ENCODE measurements at places on chromosomes 5 and 9.

- DNase-seq: peak; percentile 90
Measured at GRCh38 chr9:34986540-34987047, 3.0 kb upstream of the DNAJB5 start.

- DNase-seq: no peak
Measured at GRCh38 chr5:173314166-173314952, 13.9 kb downstream of the STC2 start.

GRCh38 chr5:68543212-68543611, 327.7 kb downstream of the PIK3R1 start:
- DNase-seq: peak; percentile 21

GRCh38 chr5:108884736-108885135, 137.0 kb downstream of the FER start:
- no peak for DNase-seq

GRCh38 chr5:140631831-140632365, 1.1 kb downstream of the CD14 start:
- no peak for DNase-seq

GRCh38 chr9:100354121-100354800, 1.5 kb upstream of the TEX10 start:
- no peak for DNase-seq

- no peak for DNase-seq
Measured at GRCh38 chr5:108830705-108831276, 83.1 kb downstream of the FER start.

DNA sequence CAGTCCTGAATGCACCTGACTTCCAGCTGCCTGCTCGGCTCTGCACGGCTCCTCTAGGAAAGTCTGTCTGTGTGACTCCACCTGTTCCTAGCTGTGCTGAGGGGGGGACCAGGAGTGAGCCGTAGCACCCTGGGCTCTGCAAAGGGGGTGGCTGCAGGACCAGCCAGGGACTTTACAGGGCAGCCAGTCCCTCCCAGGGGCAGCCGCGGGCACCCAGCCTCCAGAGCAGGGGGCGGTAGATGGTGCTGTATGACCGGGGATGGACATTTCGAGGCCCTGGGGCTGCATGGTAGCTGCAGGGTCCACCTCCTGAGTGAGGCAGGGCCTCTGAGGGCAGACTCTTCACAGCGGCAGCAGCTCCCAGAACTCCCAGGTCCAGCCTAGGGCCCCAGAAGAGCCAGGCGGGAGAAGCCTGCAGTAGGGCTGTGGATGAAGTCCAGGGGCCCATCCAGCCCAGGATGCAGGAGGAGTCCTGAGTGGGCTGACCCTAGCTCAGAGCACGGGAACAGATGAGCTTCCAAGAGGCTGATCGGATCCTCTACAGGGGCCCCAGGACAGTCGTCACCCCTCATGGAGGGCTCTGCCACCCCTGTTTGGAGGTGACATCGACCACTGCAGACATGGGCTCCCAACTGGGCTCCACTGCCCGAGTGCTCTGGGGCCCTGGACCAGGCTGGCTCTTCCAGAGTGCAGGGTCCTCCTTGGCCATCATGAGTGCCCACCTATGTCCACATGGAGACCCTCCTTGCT, 105.4 kb downstream of the ZNF354C start:
- no peak for DNase-seq

- DNase-seq: peak; percentile 62
Measured at GRCh38 chr9:123353984-123354591, 1.9 kb upstream of the CRB2 start.

DNA sequence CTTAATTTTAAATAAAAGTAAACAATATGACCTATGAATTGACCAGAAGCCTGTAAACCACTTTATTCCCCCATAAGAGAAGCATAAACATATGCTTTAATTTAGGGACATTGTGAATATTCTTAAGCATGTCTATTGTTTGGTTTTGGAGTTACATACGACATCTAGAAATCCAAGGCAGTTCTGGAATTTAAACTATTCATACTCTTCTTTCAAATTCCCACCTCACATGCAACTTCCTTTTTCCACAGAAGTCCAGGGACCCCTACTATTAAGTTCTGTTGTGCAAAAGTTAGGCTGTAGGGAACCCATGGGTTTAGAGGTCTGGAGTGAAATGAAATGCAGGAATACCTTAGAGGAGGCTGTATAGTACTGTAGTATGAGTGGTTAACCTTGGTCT, 2.1 kb downstream of the RIC1 start:
- DNase-seq: no peak

DNA sequence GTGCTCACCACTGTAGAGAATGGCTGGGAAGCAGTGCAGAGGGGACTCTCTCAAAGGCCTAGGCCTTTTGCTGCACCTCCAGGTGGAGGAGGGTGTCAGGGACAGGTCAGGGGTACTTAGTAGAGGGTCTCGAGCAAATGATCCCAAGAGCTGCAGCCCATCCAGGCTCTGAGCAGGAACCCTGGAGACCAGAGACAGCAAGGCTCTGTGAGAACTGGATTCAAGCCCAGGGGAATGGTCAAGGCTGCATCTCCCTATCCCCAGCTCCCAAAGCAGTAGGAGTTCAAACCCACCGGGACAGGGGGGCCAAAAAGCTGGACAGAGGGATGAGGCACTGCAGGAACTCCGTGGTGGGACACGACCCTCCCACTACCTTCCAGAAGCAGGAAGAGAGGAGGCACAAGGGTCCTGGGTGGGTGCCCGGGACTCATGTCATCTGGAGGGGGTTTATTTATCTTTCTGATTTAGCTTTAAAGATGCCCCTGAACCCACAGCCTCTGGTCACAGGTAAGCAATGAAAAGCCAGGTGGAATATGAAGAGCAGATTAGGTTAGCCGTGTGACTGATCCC, 124.8 kb downstream of the MVB12B start:
- no peak for DNase-seq

GRCh38 chr5:82642313-82642712, 364.2 kb upstream of the RPS23 start:
- DNase-seq: no peak

DNA sequence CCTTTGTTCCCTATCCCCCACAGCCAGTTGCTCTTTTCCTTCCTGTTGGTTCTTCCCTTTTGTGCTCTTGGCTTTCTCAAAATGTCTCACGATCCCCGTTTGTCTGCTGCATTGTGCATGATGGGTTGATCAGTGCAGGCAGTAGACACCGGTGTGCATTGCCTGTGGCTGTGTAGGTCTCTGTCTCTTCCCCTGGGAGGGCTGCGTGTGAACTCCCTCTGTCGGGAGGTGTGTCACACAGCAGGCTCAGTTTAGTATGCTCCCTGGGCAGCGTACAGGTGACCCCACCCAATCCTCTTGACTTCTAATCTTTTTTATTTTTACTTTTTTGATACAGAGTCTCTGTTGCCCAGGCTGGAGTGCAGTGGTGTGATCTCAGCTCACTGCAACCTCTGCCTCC, 265.3 kb downstream of the FSTL4 start:
- DNase-seq: no peak

GRCh38 chr9:1013021-1013420, 36.6 kb downstream of the DMRT3 start:
- DNase-seq: peak; percentile 14

DNA sequence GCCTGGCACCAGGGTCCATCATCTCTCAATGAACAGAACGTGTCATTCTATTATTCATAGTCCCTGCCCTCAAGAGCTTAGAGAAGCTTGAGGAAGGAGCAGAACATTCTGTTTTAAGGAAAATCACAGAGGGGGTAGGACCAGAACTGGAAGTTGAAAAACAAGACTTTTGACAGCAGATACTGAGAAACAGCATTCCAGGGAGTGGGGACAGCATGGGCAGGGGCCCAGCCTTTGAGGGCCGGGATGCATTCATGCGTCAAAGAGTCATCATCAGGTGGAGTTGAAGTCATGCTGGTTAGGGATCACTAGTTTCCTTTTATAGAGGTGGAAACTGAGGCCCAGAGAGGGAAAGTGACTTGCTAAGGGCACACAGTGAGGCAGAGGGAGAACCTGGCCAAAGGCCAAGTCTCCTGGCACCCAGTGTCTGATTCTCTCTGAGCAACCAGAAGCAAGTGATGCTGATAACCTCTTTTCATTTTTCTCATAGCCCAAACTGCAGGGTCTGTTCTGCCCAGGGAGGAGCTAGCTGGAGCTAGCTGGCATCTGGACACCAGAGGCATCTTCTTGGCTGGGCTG, 41.5 kb upstream of the STXBP1 start:
- DNase-seq: no peak

DNA sequence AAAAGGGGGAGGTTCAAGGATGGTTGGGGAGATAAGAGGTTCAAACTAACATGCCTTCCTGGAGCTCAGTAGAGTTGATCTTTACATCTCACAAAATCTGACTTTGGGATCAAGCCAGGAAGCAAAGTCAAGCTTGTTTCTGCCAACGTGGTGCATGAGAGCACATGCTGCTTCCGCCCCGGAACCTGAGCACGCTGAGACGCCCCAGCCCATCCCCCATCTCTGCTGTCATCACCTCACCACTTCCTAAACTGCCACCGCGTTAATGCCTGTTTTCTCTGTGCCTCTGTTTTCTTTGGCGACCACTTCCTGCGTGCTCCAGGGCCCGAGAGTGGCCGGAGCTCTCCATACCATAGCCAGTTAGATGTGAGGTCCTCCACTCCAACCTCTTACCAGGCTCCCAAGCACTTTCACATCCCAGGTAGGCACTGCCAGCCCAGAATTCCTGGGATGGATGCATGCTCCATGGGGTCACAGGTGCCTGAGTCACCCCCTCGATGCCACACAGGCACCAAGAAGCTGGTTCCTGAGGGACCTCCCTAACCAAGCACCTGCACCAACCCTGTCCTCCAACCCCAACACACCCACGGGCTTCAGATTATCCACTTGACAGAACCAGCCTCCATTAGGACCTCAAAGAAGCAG, 31.2 kb upstream of the AFAP1L1 start:
- peak; percentile 10 for DNase-seq

DNA sequence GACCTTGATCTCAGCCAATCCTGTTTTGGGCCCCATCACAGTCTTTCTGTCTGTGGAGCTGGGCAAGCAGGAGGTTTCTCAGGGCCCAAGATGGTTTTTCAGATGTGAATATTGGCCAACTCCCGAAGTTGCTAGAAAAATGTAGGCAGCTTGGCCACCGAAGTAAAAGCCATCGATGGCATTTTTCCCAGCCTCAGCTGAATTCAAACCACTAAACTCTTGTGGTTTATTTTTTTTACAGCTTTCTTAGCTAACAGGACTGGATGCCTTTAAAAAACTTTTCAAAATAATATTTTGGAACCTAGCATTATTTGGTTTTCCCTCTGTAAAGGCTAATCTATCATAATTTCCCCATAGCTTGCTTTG, 102.5 kb upstream of the ERCC6L2 start:
- no peak for DNase-seq

- no peak for DNase-seq
Measured at GRCh38 chr5:172762214-172763119, 8.5 kb downstream of the DUSP1 start.

DNA sequence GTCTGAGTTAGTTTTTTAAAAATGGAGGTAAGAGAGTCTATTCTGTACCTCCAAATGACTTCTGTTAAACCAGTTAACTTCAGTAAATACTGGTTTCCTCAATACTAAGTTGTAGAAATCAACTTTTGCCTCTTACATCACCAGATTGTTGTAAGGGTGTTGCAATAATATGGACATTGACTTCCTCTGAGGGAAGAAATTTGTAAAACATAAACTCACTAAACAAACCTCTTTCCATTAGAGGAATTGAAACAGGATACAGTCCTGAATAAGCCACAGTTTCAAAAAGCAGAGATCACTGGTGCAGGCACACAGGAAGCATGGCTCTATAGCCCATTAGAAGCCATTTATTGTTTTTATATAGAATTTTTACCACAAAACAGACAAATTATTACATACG, 32.7 kb upstream of the SLCO6A1 start:
- peak; percentile 86 for DNase-seq

- DNase-seq: peak; percentile 67
Measured at GRCh38 chr5:82351754-82352145, 73.6 kb upstream of the RPS23 start.

GRCh38 chr5:110371011-110371724, 355.3 kb downstream of the TMEM232 start:
- DNase-seq: no peak

- no peak for DNase-seq
Measured at GRCh38 chr9:126488310-126488709, 125.4 kb upstream of the LMX1B start.

- DNase-seq: no peak
Measured at GRCh38 chr5:15387931-15388524, 112.0 kb upstream of the FBXL7 start.

DNA sequence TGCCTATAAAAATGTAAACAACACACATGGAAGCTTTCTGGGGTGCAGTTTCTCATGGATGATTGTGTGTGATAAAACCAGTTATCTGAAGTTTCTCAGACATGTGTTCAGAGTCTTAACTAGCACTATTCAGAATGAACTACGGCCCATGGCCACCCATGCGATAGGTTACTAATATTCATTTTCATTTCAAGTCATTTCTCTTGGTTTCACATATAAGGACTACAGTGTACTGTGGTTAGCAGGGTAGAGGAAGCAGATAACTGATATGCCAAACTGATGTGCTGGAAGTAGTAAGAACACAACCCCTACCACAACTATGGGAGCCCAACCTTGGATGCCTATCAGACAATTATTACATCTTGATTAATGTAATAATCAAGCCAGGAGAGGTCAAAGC, 372.1 kb downstream of the DTWD2 start:
- DNase-seq: no peak

DNA sequence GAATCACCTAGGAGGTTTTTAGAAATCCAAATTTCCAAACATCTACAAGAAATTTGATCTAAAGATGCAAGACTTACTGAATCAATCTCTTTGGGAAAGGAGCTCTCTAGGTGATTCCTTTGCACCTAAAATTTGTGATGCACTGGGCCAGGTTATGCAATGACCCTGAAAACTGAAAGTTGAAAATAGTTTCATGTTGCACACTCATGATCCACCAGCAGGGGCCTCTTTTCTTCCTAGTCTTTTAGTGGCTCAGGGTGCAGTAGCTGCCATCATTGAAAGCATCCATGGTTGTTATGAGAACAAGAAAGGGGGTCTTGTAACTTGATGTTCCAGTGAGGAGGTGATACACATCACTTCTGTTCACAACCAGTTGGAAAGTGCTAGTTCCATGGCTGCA, 486.8 kb downstream of the PSAT1 start:
- peak; percentile 12 for DNase-seq

- no peak for DNase-seq
Measured at GRCh38 chr5:88734983-88735382, 148.0 kb downstream of the MEF2C start.

- DNase-seq: no peak
Measured at GRCh38 chr9:104774132-104774531, 10.2 kb downstream of the NIPSNAP3B start.

- peak; percentile 38 for DNase-seq
Measured at GRCh38 chr5:123455640-123456039, 32.4 kb upstream of the CEP120 start.

GRCh38 chr5:162487528-162488525, 420.3 kb downstream of the GABRG2 start:
- no peak for DNase-seq

GRCh38 chr9:14783358-14783757, 60.8 kb upstream of the CER1 start:
- DNase-seq: no peak
